ENCODE measurements at places on chromosomes 3 and 15.

DNA sequence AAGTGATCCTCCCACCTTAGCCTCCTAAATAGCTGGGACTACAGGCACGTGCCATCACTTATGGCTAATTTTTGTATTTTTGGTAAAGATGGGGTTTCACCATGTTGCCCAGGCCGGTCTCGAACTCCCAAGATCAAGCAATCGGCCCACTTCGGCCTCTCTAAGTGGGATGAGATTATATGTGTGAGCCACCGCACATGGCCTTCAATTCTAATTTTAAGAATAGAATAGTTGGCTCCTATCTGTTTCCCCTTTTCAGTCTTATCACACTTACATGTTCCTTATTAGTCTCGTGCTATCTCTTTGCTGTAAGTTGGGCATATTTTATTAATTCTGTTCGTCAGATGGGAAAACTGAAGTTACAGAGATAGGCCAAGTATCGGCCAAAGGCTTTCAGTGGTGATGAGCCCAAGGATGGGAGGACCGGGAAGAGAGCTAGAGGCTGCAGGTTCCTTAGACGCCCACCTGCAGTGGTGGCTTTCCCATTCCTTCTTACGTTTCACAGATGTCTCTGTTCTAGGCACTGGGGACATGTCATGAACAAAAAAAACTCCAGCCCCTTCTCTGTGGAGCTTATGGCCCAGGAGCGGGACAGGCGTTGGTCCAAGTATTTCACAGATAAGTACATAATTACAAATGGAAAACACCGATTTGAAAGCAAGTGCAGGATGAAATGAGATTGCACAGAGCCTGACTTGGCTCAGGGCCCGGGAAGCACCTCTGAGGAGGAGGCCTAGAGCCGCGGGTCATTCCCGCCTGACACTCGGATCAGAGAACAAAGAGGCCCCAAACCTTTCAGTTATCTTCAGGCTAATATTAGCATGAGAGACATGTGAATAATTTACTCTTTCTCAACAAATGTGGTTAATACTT, 91.1 kb upstream of the KLF13 start:
- no peak for DNase-seq

GRCh38 chr3:31610700-31611275, 78.1 kb downstream of the STT3B start:
- DNase-seq: no peak

DNA sequence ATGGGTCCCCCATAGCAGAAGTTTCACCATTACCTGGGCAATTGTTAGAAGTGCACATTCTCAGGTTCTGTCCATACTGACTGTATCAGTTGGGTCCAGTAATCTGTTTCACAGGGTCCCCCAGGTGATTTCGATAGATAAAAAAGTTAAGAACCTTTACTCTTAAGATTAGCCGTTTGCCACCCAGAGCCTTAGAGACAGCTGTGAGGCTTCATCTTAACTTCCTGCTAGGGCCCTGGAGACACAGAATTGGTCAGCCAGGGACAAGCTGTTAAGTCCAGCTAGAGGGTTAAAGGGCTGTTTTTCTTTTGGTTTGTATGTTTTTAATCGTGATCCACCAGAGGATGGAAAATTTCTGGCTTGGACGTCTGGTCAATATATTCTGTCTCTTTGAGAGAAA, 6.7 kb downstream of the FAM162A start:
- DNase-seq: no peak

GRCh38 chr3:38655708-38656300, 6.3 kb upstream of the SCN5A start:
- no peak for DNase-seq

DNA sequence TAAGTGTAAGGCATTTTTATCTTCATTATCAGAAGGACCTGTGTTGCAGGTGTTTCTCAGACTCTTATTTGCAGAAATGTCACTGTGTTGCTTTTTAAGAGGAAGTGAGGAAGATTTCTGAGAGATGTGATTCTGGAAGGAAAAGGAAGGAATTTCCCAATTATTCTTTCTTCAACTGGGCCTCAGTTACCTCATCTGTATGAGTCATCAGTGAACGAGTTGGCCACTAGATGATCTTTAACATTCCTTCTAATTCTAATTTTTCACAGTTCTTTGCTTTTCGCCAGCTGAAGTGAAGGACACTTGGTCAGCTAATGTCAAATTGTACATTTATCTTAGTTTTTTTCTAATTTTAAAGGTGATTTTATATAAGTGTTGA, 28.9 kb downstream of the CLEC3B start:
- DNase-seq: no peak

DNA sequence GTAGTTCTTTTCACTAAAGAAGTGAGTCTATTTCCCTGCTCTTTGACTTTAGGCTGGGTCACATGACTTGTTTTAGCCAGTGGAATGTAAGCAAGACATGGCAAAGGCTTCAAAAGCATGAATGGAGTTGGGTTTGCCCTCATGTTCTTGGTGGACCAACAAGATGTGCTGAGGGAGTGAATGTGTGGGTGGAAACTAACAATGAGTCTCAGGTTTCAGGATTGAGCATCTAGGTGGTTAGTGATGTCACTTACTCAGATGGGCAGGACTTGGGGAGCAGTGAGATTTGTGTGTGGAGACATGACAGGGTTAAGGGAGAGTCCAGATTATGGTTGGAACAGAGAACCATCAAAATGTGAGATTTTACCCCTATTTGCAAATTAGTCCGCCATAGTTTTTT, 181.4 kb upstream of the UBE2E1 start:
- no peak for DNase-seq

- no peak for DNase-seq
Observed at GRCh38 chr15:69341356-69341755, 42.6 kb downstream of the PAQR5 start.

DNA sequence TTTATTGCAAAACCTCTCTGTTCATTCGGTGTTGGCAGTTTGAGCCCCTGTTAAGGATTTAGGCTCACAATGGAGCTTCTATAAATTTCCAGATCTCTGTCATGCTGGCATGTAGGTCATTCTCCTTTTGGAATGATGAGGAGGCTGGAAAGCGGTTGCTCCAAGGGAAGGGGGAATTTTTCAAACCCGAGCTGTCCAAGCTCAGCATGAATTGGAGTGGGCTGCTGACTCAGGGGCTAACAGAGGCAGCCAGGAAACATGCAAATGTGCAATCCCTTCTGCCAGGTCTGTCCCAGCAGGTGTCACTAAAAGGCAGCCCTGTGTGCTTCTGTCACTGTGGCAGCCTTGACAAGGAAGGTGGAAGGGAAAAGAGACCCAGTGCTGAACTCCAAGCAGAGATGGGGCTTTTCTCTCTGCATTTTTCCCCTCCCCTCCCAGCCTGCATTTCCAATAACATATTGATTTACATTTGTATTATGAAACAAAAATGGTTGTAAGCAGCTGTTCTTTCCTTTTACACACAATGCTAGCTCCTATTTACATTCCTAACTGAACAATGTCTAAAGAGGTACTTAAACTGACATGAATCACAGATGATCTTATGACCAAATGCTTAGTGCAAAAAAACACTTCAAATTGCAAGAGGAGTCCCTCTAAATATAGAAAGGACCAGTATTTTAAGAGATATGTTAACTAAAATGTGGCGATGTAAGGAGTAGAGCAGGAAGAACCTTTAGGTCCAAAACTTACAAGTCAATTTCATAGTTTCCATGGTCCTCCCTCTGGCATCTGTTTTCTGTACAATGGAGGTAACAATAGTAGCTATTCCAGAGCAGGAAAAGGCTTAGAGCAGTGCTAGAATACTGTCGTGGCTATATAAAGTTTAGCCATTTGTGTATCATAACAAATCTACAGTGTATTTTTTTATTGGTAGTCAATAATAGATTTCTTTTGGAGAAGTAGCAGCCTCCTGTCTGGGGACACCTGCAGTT, 84.5 kb upstream of the ATP10A start:
- DNase-seq: no peak

DNA sequence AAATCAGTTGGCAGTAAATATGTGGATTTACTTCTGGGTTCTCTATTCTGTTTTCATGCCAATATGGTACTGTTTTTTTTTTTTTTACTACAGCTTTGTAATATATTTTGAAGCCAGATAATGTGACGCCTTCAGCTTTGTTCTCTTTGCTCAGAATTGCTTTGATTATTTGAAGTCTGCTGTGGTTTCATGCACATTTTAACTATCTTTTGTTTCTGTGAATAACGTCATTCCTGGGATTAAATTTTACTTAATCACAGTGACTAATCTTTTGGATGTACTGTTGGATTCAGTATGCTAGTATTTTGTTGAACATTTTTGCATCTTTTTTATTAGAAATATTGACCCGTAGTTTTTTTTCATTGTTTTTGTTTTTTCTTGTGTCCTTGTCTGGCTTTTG, 576.5 kb downstream of the ZNF385D start:
- DNase-seq: no peak

- no peak for DNase-seq
Observed at GRCh38 chr3:32224016-32224516, 14.4 kb upstream of the CMTM8 start.

GRCh38 chr3:172258624-172259023, 189.6 kb downstream of the GHSR start:
- no peak for DNase-seq

Data from renal cortex interstitium (tissue), 15 donors.